ENCODE measurements at places on chromosomes 12 and 14.

DNA sequence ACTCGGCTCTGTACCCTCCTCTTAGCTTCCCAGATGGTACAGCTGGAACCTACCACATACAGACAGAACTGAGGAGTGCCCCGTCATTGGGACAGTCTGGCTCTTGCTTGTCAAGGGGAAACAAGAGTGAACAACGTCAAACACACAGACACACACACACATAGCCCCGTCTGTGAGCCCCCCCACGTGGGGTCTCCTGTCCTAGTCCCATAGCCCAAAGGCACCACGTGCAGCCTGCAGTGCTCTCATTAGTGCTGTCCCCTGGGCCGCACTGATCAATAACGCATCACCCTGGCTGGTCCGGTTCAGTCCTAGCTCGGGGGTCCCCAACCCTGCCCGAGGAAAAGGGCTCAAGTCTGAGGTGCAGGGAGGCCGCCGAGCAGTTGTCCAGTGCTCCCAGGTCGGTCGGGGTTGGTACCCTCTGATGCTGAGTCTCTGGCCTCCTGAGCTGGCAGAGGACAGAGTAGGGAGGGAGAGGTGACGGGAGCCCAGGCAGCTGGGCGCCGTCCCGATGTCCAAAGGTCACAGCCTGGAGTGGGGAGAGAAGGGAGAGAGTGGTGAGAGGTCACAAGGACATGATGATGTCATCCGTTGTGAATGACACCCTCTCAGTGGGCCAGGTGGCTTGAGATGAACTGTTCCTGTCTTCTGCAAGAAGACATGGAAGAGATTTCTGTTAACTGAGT lies 105.4 kb upstream of the NOS1 start:
- no peak for DNase-seq

DNA sequence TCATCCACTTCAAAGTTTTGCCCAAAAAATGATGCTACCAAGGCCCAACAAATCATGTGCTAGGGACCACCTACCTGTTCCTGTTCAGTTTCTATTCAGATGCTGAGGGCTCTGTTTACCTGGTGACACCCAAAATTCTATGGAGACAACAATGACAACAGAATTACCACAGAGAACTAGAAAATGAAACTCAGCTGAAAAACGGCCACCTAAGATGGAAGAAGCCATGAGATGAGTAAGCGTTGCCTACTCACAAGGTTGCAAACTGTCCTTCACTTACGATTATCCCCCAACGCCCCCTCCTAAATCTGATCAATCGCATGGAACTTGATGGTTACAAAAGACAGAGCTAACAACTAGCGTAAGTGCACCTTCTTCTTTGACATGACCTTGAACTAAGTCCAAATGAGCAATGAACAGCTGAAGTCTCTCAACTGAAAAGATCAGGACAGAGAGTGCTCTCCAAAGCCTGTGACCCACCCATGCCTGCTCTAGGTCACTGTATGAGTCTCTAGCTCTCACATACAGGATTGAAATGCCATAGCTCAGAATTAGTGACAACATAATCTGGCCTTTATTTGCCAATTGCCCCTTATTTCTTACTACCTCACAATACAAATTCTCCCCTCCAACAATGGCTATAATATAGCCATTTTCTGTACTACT lies at the start of gene RNASE11:
Gene RNASE11, minus strand, starts transcription at position 513 of the 666 bp plus-strand sequence.
- no peak for DNase-seq

- DNase-seq = no peak
Observed at GRCh38 chr12:42015051-42015461, 129.6 kb downstream of the GXYLT1 start.

DNA sequence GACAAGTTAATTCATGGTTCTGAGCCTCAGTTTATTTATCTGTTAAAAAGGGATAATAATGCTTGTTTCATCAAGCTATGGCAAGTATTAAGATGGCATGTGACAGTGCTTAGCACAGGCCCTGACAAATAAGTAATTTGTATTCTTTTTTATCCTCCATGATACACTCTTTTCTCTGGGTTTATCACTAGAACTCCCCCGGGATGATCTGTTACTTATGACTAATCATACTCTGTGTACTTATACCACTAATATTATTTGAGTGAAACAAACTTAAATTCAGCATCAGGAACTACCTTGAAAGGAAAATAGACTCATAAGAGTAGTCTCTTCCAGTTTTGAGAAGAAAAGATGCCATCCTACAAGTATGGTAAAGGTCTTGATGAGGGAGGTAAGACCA lies 283.8 kb downstream of the PAWR start:
- no peak for DNase-seq

DNA sequence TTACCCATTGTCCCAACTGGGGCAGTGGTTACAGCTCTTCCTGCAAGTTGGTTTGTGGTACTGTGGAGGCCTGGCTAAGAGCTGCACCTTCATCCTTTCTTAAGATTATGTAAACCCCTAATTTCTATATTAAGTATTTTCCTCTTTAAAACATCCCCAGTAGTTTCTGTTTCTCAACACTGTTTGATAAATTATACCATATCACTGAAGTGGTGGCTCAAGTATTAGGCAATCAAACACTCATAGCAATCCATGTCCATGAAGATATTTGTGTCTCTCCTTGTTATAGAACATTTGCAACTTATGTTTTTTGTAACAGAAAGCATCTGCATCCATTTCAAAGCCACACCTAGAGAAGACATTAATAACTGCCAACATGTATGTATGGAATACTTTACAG lies 31.8 kb downstream of the ATXN3 start:
- no peak for DNase-seq

- DNase-seq = peak; percentile 81
Observed at GRCh38 chr12:121773011-121773777, 20.3 kb downstream of the RHOF start.

- DNase-seq = no peak
Observed at GRCh38 chr14:103941973-103942736, at the start of gene RD3L. Gene RD3L (minus strand): TSS chr14:103942529. CDS start chr14:103941695, 834 bp downstream.

DNA sequence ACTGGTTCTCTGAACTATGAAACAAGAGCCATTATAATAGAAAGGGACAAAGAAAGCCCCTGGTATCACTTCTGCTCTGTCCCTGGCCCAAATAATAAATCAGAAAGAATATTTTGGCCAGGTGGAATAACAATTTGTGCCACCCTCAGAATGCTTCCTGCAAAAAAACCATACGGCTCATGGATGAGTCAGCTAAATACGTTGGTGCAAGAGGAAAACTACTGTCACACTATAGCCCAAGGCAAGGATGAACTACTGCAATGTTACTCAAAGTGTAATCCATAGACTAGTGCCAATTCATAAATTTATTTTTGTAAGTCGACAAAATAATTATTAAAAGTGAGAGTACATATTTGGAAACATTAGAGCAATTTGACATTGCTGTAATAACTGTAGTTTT lies 68.2 kb downstream of the ANKS1B start:
- DNase-seq = no peak

DNA sequence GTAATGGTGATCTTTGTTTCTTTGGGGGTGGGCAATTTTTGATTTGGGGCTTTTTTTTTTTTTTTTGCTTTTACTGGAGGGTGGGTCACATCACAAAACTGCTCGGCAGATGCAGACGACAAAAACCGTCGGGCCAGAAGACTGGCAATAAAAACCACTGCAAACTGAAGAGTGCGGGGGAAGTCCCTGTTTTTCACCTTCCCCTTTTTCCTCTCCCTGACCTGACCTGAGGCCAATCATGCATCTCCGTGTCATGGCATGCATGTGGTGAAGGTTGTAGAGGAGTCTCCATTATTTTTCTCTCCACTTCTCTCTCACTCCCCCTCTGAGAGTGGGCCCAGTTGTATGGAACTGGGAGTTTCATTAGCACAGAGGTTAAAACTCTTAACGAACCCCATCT lies 57.5 kb downstream of the AP5M1 start:
- no peak for DNase-seq

- no peak for DNase-seq
Observed at GRCh38 chr12:11762723-11763326, 113.4 kb downstream of the ETV6 start.

- DNase-seq = peak; percentile 53
Observed at GRCh38 chr14:55071870-55072640, 20.6 kb downstream of the MAPK1IP1L start.

DNA sequence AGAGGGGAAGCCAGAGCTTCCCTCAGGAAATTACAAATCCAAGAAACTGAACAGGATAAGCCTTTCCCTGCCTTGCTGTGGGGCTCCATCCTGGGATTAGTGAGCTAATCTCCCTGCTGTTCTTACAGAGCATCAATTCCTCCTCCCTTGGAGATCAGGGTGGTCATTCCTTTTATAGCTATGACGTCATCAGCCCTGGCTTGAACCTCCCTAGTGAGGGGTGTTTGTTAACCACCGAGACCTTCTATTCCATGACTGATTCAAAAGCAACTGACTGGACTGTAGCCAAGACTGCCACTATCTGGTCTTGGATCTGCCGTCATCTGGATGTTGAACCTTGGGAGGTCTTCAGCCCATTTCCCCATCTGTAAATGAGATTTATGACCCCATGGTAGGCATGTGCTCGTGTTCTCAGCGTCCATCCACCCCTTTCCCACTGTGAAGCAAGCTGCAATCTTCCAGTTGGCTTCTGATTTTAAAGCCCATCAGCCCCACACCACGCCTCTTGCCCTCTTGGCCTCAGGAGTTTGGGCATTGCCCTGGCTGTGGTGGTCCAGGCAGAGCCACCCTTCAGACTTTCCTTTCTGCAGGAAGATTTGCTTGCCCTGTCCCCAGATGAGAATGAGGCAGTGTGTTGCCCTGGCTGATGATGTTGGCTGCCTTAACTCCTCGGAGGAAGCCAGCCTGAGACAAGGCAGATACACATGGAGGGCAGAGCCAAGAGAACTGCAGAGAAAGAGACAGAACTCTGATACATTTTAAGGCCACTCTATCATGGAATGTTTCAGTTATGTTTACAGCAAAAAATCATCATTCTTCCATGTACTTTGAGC lies 59.6 kb upstream of the ACTN1 start:
- DNase-seq = no peak
